ENCODE measurements at places on chromosomes 7 and 10. TPM values are rescaled to one million over a fixed set of nuclear protein-coding genes. Genes with fewer than 3 reads are reported as not detected.

Gene CELF2
- 52.6 TPM for total RNA-seq

Gene ZNF503
- 15.7 TPM for total RNA-seq

Gene VAX1
- not detected for total RNA-seq

Gene DNAH11
- 2.6 TPM for total RNA-seq

Gene TOMM7
- total RNA-seq = 305 TPM

Gene SEMA4G
- total RNA-seq = 4.2 TPM

Gene PRPS1L1
- total RNA-seq = not detected

Gene TACC2
- 60.7 TPM for total RNA-seq

Gene ADARB2
- not detected for total RNA-seq

Gene PTF1A
- total RNA-seq = not detected

Gene LRRTM3
- total RNA-seq = 0.06 TPM

Gene CDHR1
- 0.32 TPM for total RNA-seq
